ENCODE measurements at places on chromosomes 1 and 21.

DNA sequence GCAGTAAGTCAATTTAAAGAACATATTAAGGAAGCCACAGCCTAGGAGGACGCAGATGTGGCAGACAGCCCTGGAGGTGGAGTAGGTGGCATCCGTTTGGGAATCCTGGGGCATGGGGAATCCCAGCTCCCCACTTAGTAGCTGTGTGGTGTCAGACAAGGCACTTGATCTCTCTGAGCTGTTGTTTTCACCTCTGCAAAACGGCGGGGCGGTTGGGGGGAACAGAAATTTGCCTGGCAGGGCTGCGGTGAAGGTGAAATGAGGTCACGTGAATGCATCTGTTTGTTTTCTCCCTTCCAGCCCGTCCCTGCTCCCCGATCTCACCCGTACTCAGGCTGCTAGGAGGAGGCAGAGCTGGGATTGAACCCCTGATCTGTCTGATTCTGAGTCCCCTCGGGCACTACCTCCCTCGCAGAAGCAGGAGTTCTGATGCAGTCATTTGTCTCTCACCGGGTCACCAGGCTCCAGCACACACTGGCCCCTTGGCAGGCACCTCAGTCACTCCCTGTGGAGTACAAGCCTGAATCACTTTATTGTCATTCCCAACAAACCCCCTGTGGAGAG lies 2.2 kb upstream of the LAPTM5 start:
- no peak for DNase-seq

DNA sequence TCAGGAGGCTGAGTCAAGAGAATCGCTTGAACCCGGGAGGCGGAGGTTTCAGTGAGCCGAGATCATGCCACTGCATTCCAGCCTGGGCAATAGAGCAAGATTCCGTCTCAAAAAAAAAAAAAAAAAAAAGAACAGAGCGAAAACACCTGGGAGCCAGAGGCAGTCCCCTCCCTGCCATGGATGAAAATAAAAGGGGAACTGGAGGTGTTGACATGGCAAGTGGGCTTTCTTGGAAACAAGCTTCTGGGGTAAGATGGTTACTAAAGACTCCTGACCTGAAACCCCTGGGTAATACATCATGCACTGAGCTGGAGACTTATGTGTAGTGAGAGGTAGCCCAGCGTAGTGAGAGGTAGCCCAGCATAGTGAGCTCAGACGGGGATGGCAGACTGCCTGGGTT lies 31.6 kb downstream of the ADCY10 start:
- DNase-seq: no peak

- DNase-seq: no peak
Observed at GRCh38 chr1:246760422-246761347, 36.5 kb downstream of the SCCPDH start.

GRCh38 chr1:61812916-61813315 lies 70.6 kb downstream of the PATJ start:
- DNase-seq: no peak

GRCh38 chr1:15465674-15466073 lies 9.1 kb downstream of the CELA2A start:
- no peak for DNase-seq

- no peak for DNase-seq
Observed at GRCh38 chr1:204308023-204308628, 51.6 kb downstream of the PLEKHA6 start.

GRCh38 chr1:154520333-154520732 lies 18.1 kb upstream of the SHE start:
- DNase-seq: no peak

DNA sequence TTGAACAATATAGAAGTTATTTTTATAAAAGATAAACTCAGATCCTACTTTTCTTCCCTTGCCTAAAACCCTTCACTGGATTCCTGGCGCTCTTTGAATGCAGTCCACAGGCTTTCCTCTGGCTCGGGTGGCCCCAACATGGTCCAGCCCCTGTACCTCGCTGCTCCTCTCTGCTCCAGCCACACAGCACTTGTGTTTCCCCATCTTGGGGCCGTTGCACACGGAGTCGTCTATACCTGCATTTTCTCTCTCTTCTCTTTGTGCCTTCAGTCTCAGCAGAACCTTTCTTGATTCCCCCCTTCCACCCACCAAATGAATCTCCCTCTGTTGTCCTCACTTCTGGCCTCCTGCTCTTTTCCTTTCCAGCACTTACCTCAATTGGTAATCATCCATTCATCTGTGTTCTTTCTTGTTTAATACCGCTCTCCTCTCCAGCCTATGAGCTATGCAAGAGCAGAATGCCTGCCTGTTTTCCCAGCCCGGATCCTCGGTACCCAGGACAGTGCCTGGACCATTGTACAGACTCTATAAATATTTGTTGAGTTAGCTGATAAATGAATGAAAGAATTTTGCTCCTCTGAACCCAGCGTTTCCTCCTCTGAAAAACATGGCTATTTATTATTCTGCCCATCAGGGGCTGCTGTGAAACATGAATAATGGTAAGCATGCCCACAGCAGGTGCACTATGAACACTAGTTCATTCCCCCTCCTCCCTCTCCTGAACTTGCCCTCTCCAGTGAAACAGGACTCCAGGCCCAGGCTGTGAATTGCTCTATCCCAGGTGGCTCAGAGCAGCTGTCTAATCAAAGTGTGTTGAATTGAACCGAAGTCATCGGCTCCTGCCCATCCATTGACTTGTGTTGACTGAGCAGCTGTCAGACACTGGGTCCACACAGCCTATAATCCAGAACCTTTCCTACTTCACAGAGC lies 266.9 kb downstream of the PTPRU start:
- no peak for DNase-seq

DNA sequence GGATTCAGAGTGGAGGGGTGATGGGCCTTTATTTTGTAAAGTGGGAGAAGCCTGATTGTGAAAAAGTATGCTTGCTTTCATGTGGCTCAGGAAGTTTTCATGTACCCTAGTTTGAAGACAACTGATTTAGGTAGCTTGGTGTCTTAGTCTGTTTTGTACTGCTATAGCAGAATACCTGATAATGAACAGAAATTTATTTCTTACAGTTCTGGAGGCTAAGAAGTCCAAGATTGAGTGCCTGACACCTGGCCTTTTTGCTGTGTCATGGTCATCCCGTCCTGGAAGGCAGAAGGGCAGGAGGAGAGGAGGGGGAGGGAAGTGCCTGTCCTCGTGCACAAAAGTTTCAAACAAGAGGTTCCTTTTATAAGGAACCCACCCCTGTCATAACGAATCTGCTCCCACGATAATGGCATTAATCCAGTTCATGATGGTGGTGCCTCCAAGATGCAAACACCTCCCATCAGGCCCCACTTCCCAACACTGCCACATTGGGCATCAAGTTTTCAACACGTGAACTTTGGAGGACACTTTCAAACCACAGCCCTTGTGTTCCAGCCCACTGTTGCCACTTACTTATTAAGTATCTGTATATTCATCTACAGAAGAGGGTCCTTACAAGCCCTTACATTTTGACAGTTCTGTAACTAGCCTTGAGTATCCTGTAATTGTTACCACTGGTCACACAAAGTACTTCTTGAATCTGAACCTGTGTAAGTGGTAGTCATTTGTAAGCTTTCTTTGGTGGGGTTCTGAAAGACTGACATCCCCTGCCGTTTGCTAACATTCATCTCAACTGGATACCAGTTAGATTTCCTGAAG lies 9.5 kb downstream of the UCK2 start:
- DNase-seq: no peak

- DNase-seq: no peak
Observed at GRCh38 chr1:247453245-247453644, 4.7 kb downstream of the OR2B11 start.

- no peak for DNase-seq
Observed at GRCh38 chr1:93132638-93133037, 47.6 kb downstream of the TMED5 start.

GRCh38 chr21:34827445-34828235 lies 158.8 kb downstream of the CLIC6 start:
- DNase-seq: no peak

GRCh38 chr1:3089490-3089889 lies 20.5 kb downstream of the PRDM16 start:
- no peak for DNase-seq

GRCh38 chr1:10106241-10106640 lies 73.5 kb downstream of the UBE4B start:
- DNase-seq: no peak

DNA sequence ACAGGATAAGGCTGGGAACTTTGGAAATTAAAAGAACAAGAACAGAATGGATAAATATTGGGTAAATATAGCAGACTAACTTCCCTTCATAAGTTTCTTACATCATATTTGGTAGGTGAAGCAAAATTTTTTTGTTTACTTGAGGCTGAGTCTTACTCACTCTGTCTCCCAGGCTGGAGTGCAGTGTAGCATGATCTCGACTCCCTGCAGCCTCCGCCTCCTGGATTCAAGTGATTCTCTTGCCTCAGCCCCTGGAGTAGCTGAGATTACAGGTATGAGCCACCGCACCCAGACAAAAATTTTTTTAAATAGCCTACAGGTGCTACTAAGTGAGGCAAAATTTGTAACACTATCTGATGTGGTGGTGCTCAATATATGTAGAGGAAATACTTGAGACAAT lies 50.7 kb downstream of the TM2D1 start:
- no peak for DNase-seq

DNA sequence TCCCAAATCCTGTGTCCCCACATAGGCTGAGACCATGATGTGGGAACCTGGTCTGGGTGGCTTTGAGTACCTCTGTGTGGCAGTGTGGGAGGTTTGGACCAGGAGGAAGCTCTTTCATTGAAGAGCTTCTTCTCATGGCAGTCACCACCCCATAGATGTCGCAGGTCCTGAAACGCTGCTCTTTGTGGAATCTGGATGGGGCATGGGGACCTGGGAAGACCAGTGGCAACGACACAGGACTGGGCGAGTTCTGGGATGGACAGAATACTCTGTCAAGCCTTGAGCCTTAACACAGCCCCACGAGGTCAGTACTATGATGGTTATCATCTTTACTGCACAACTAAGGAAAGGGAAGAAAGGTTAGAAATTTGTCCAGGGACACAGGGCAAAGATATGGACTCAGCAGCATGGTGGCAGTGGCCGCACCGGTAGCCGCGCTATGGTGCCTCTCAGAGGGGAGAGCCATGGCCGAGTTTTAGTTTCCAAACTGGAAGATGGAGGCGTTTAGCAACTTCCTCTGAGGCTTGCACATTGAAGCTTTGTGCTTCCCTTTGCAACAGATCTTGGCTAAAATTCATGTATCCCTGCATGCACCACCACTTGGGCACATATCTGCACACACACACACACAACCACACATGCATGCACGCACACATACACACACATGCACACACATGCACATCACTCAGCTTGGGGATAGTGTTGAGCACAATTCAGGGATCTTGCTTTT lies 117.7 kb upstream of the C1orf174 start:
- DNase-seq: no peak

DNA sequence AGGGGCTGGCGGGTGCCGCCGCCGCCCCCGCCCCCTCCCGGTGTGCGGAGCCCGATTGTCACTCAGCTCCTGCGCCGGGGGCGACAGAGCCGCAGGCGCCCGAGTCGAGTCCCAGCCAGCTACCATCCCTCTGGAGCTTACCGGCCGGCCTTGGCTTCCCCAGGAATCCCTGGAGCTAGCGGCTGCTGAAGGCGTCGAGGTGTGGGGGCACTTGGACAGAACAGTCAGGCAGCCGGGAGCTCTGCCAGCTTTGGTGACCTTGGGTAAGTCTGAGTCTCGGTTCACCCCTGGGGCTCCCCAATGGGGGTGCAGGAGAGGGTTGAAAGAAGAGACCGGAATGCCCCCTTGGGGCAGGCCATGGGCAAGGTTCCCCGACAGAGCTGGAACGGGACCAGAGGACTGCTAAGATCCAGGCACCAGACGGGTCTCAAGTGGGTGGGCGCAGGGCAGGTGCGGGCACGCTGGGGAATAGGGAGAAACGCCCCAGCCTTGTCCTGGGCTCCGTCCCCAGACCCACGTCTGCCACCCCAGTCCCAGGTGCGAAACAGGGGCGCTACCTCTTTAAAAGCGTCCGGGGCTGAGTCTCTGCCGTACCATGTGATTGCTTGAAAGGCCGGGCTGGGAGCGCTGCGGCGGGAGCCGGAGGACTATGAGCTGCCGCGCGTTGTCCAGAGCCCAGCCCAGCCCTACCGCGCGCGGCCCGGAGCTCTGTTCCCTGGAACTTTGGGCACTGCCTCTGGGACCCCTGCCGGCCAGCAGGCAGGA lies at the start of gene ADORA1:
TSS of gene ADORA1 (plus strand) at position 61 of the 765 bp plus-strand sequence. CDS start 1,116 bp downstream, outside the sequence.
- DNase-seq: peak; percentile 53

GRCh38 chr21:44653123-44653522 lies 1.3 kb downstream of the KRTAP12-4 start:
- DNase-seq: no peak

DNA sequence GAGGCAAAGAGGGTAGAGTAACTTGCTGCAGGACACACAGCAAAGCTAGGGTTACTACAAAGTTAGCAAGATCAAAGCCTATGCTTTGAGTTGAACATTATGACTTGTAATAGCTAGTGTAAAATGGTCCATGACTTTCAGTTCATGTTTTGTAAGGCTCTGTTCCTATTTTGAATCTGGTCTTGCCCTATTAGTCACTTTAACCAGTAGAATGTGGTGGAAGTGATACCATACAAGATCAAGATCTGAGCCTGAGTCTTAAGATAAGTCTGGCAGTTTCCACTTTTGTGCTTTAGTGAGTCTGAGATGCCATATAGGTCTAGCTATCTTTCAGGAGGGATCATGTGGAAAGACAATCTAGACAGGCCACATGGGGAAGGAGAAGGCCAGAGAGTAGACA lies 282.1 kb upstream of the BRINP3 start:
- DNase-seq: no peak

GRCh38 chr1:147821883-147822282 lies 61.5 kb upstream of the GJA5 start:
- peak; percentile 68 for DNase-seq

DNA sequence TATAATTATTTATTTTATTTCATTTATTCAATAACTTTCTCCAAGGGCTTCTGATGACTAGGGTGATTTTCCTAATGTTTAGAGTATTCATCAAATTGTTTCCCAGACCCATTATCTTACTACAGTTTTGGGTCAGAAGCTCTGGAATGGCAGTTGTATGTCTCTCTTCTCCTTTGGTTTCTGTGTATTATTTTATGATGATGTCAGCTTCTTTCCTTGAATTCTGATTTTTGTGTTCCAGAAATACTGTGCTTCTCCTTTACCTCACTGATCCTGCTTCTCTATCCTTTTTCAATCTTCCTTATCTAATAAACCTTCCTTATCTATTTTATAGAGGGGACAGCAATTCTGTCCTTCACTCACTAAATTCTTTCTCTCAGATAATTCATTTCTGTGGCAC lies 48.8 kb downstream of the LRRC8B start:
- no peak for DNase-seq
